ENCODE measurements at places on chromosomes 16 and 17. TPM values are rescaled to one million over a fixed set of nuclear protein-coding genes. Genes with fewer than 3 reads are reported as not detected.

The CTF1 gene
- 0.17 TPM for total RNA-seq

The ANKRD40CL gene
- total RNA-seq = not detected

The C16orf95 gene
- total RNA-seq = 4.3 TPM

The TCAP gene
- total RNA-seq = 0.60 TPM

- DNase-seq = peak; percentile 62
Measured at GRCh38 chr17:11598274-11599221, at the start of gene DNAH9. Gene DNAH9, plus strand, starts transcription at chr17:11598470. Its CDS starts 29 bp downstream, at chr17:11598499.

DNA sequence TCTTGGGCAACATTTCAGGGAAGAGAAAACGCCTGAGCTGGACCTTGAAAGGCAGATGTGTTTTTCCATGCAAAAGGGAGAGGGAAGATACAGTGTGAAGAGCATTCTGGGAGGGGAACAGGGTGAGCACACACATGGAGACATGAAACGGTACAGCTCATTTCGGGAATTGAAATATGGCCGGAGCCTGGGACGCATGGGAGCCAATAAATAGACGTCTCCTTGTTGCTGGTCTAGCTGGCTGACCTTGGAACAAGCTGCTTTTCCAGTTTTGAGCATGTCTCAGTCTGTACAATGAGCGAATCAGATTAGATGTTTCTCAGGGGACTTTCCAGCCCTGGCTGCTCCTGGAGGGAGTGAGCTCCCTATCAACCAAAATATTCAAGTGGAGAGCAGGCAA is 63.6 kb downstream of the ASIC2 start:
- no peak for DNase-seq

- DNase-seq = no peak
Measured at GRCh38 chr17:64529221-64529620, 22.4 kb downstream of the CEP95 start.

Measured in dermis blood vessel endothelial cell (primary cell).